H54 (cell line): ENCODE measurements at places on chromosomes 11 and 22.

DNA sequence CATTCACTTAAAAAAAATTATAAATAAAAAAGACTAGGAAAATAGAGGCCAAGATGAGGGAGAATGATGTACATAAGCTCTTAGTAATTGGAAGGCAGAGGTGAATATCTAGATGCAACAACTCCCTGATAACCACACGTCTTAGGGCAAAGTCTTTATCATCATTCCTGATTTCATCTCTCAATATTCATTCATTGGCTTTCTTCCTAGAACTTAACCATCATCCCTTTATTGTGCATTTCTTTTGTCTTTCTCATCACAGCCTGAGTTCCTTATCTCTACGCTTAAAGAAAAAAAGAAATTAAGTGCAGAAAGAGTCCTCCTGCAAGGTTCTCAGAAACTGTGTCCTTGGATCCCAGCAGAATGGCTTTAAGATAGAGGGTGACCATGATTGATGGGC, 23.2 kb upstream of the FLI1 start:
- DNase-seq = no peak

DNA sequence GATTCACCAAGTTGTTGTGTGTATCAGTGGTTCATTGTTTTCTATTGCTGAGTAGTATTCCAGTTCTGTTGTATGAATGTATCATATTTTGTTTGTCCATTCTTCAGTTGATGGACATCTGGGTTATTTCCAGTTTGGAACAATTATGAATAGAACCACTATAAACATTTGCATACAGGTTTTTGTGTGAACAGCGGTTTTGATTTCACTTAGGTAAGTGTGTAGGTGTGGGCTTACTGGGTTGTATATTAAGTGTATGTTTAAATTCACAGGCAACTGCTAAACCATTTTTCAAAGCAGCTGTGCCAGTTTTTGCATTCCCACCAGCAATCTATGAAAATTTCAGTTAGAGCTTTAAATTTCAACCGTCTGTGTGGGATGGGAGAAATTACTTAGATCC, 217.8 kb downstream of the NELL1 start:
- no peak for DNase-seq

GRCh38 chr11:126700768-126701519, 299.6 kb downstream of the KIRREL3 start:
- no peak for DNase-seq

- no peak for DNase-seq
These were observed 66.5 kb downstream of the CCDC34 start for GRCh38 chr11:27296497-27296896.

DNA sequence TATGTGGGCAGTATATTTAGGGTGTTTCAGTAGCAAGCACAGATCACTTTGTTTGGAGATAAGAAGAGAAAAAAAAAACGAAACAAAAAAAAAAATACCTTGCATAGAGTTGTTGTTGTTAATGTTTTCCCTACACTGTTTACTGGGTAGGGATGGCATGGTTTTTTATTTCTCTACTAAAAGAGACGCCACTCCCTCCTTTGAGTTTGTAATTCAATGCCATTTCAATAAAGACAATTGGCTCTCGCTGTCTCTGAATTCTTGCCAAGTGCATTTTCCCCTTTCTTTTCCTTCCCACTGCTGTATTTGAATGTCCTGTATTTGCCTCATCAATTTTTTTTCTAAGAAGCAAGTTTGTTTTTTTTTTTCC, 213.9 kb upstream of the UBASH3B start:
- no peak for DNase-seq
